A549 treated with Mapracorat at 1 μM for 4 hours (cell line): ENCODE measurements at places on chromosomes 2 and 18. TPM values are rescaled to one million over a fixed set of nuclear protein-coding genes. Genes with fewer than 3 reads are reported as not detected.

The SULT1C4 gene
- total RNA-seq = not detected in 5 replicates

The LIMS2 gene
- total RNA-seq = 6.5 to 8.7 TPM (median 7.0 TPM) in 5 replicates

The RASGRP3 gene
- 0.43 to 1.1 TPM (median 0.71 TPM) in 5 replicates for total RNA-seq

The CCDC148 gene
- 0.30 to 0.46 TPM (median 0.37 TPM) in 5 replicates for total RNA-seq

The TUBB8B gene
- 0.18 TPM in 1 of 5 replicates, not detected in the others for total RNA-seq

The FBXO48 gene
- 0.39 to 0.61 TPM (median 0.55 TPM) in 5 replicates for total RNA-seq

The VWC2L gene
- not detected in 5 replicates for total RNA-seq

The ZNF2 gene
- 2.8 to 4.8 TPM (median 3.2 TPM) in 5 replicates for total RNA-seq

The C1QL2 gene
- total RNA-seq = 0.11 to 0.53 TPM (median 0.31 TPM) in 5 replicates

The SERPINB4 gene
- 0.08 to 0.09 TPM in 2 of 5 replicates, not detected in the others for total RNA-seq

The RNU2-63P gene
- total RNA-seq = not detected in 5 replicates
